Urothelium cell line (cell line): ENCODE measurements at places on chromosomes 1 and 21.

- DNase-seq: no peak
Measured at GRCh38 chr1:103371234-103371633, 154.3 kb upstream of the RNPC3 start.

GRCh38 chr1:67945733-67946374 is 104.6 kb downstream of the DIRAS3 start:
- DNase-seq: no peak

DNA sequence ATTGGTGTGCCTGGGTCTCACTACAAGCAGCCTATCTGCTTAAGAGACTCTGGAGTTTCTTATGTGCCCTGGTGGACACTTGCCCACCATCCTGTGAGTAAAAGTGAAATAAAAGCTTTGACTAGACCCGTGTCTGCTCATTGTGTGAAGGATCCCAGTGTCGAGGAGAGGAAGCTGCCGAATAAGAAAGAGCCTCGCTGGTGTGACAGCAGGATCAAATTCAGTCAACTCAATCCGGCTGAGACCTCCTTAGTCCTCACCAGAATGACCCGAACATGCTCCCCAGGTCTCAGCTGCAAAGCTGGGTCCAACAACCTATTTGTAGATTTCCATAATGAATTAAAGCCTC is 14.8 kb downstream of the CD2 start:
- no peak for DNase-seq

GRCh38 chr21:33940881-33941245 is 25.3 kb upstream of the ATP5PO start:
- DNase-seq: no peak

DNA sequence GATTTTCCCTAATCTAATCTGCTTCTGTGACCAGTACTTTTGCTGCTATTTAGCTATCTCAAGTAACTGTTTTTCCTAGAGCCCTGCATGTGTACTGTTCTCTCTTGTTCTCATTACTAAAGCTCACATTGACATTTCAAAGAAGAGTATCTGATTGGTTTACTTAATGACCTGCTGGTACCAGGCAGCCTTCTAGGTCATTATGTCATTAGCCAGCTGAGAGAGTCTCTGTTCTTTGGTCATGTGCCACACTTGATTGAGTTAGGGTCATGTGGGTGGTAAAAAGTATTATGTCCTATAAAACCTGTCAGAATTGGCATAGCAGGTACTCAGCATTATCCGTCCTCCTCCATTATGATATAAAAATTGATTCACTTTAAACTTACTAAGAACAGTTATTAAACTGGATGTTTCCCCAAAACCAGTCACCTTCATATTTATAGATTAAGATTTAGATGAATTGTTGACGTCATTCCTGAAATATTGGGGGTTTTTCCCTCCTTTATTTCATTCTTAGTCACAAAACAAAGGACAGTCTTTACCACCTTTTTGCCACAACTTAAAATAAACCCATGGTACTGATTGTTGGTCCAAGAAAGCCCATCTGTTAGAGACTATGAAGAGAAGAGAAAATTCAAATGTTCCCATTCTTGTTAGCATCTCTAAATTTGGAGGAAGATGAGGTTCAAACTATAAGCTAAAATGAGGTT is 22.2 kb downstream of the FNDC5 start:
- DNase-seq: no peak

- DNase-seq: no peak
Measured at GRCh38 chr1:178066908-178067614, 26.8 kb upstream of the RASAL2 start.

DNA sequence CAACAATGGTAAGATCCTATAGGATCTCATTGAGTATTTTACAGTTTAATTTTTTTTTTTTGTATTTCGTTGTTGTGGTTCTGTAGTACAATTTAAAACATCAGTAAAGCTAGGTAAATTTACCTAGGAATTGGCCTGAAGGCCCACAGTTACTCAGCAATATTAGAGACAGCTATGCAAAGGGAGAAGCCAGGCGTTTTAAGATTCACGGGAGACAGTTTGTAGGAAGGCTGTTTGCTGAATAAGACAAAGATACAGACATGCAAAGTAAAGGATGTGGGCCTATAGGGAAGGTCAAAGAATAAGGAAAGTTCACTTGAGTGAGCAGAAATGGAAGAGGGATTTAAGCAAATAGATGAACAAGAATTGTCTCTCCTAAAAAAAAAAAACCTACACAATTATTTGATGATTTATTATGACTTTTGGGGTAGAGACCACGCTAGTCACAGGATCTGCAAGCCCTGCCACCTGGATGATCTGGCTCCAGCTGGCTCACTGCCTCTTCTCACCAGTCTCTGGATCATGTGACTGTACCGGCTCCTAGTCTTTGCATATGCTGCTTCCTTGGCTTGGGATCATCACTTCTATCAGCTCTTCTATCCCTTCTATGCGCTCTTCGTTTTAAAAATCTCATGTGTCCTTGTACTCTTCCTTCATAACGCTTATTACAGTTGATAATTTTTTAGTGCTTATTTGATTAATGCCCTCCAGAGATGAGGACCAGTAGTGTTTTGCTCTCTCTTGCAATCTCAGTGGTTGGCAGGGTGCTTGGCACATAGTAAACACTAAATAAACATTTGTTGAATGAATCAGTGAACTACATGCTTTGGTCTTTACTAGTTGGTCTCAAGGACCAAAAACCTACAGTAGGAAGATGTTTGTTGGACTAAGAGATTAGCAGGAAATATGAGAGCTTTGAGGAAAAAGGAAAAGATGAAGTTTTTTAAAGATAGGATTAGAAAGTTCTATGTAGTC is 14.1 kb downstream of the DYRK1A start:
- no peak for DNase-seq

DNA sequence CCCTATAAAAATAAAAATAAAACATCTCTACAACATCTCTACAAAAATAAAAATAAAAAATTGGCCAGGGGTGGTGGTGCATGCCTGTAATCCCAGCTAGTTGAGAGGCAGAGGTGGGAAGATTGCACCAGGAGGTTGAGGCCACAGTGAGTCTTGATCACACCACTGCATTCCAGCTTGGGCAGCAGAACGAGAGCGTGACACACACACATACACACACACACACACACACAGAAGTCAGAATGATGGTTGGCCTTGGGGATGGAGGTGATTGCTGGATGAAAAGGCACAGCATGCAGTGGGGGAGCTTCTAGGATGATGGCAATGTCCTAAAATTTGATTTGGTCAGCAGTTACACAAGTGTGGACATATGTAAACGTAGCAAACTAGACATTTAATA is 69.7 kb upstream of the SOD1 start:
- no peak for DNase-seq

- no peak for DNase-seq
Measured at GRCh38 chr1:33014464-33015163, 22.1 kb downstream of the AK2 start.

- no peak for DNase-seq
Measured at GRCh38 chr1:210657806-210658205, 329.1 kb downstream of the HHAT start.

DNA sequence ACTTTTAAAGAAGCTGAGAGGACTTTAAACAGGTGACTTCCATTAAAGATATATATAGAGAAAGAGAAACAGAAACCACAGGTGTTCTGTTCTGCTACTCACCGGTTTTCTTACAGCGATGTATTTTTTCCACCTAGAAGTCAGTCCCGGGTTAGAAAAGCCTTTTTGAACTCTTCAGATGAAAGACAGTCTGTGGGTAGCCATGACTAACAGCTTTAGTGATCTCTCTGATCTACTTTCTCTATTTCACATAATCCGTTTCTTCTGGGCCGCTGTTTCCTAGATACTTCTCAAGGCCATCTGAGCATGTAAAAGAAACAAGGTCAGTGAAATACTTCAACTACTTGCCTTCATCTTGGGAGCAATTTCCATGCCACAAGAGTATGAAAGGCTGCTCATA is 25.1 kb downstream of the WDR64 start:
- no peak for DNase-seq

- DNase-seq: peak; percentile 46
Measured at GRCh38 chr1:204560590-204561150, 44.5 kb downstream of the MDM4 start.
